ENCODE measurements at places on chromosomes 12 and 14. TPM values are rescaled to one million over a fixed set of nuclear protein-coding genes. Genes with fewer than 3 reads are reported as not detected.

DNA sequence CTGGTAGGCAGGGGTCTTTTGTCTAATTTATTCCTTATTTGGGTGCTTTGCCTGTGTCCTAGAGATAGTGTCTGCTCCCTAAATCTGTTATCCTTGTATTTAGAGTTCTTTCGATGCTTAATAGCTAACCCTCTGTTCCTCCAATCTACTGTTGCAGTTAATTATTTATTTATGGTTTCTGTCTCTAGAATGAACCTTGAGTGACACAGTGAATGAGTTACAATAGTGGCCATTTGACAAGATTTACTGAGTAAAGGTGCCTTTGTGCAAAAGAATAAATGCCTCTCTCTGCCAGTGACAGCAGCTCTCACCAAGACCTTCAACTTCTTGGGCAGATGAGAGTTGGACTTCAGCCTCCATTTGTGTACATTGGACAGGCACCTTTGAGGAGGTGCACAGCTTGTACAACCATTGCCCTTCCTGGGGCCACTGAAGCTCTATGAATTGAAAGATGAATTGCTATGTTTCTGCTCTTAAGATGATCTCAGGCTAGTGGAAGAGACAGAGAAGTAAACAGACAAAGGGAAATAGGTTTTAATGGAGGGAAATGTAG is 165.9 kb downstream of the DERA start:
- no peak for DNase-seq

DNA sequence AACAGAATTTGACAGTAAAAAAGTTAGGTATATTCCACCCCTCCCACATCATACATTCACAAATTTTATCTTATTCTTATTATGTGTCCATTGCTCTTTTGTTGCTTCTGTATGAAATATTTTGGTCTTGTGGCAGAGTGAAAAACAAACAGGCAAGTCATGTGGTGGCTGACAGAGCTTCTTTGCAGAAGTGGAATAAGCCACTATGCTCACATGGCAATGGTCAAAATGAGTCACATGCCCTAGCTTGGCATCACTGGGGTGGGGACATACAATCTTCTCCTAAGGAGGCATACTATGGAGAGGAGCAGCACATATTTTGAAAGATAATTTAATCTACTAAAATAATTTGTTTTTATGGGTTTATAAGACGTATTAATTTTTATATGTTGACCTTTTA is 27.7 kb upstream of the CMA1 start:
- no peak for DNase-seq

CLEC1B gene
- not detected for total RNA-seq

DNA sequence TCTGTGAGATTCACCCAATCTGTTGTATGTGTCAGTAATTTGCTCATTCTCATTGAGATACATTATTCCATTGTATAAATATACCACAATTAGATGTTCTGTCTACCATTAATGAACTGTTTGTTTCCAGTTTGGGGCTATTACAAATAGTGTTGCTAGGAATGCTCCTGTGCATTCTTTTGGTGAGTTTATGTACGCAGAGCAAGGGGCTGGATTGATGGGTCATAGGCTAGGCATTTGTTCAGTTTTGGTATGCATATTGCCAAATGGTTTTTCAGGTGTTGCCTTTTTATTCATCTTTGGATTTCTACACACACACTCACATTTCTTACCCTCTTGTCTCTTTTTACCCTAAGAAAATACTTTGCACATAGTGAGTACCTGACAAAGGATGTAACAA is 93.4 kb downstream of the GPATCH2L start:
- DNase-seq, result no peak

C12orf42 gene
- total RNA-seq, result not detected

GRCh38 chr12:25940886-25941285 is 17.6 kb upstream of the RASSF8 start:
- DNase-seq, result no peak

DNA sequence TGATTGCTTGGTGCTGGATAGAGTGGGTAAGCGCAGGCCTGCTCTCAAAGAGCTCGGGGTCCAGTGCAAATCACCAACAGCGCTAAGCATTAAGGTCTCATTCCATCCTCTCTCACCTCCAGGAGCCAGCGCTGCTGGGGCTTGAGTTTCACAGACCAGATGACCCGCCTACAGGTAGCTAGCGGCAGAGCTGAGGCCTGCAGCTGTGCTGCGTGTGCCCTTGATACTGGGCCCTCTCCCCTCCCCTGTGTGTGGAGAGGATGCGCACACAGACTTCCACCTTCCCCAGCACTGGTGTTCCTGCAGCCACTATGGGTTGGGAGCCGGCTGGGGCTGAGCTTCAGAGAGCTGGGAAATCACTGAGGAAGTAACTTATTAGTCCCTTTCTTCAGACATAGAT is 149.9 kb downstream of the CALM1 start:
- DNase-seq, result no peak

- DNase-seq, result peak; percentile 59
These were observed 376.3 kb upstream of the RGS6 start for GRCh38 chr14:71555654-71556559.

GRCh38 chr14:103820908-103821307 is 26.5 kb downstream of the PPP1R13B start:
- no peak for DNase-seq

DNA sequence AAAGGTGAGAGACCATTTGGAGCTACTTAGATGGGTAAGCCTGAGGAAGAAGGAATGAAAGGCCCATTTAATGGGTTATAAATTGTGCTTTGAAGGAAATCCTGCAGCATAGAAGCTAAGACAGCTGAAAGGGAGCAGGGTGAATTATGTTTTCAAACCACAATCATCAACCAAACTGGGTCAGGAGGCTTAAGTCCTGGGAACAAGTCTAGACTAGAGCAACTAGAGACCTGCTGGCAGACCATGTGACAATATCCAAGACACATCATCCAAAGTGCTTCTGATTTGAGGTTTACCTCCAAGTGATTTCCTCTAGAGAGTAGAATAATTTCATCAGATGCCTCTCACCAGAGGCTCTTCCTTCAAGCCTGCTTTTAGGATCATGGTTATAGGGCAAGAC is 53.7 kb downstream of the MAP3K9 start:
- DNase-seq, result no peak

DNA sequence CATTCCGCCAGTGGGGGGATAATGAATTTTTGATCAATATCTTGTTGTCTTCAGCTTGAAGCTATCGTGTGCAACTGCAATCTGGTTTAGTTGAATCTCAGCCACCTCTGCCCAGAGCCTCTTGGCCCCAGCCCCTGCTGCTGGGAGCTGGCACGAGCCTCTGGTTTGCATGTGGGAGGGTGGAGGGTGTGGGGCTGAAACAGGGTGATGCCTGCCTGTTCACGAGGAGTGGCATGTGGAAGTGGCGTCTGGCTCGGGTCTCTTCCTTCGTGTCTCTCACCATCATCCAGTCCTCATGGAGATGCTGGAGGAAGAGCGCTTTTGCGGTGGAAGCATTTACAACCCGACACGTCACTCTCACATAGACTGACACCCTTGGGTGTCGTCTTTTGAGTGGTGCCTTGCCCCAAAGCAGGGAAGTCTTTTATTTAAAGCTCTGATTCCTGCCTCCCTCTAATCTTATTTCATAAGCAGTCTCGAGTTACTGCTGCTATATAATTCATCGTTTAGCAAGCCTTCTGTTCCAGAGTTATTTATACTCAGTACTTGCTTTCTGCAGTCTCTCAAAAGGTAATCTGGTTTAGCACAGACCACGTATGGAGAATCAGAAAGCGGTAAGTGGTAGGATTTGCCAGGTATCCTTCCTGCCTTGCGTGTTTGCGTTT is 64.5 kb downstream of the AACS start:
- no peak for DNase-seq

GRCh38 chr14:100159094-100159864 is at the start of gene DEGS2:
Gene DEGS2 (minus strand): TSS chr14:100159645. CDS start chr14:100159587, 58 bp downstream.
- DNase-seq, result no peak

GRCh38 chr12:1593174-1594005 is 991 bp downstream of the FBXL14 start:
- no peak for DNase-seq

DNA sequence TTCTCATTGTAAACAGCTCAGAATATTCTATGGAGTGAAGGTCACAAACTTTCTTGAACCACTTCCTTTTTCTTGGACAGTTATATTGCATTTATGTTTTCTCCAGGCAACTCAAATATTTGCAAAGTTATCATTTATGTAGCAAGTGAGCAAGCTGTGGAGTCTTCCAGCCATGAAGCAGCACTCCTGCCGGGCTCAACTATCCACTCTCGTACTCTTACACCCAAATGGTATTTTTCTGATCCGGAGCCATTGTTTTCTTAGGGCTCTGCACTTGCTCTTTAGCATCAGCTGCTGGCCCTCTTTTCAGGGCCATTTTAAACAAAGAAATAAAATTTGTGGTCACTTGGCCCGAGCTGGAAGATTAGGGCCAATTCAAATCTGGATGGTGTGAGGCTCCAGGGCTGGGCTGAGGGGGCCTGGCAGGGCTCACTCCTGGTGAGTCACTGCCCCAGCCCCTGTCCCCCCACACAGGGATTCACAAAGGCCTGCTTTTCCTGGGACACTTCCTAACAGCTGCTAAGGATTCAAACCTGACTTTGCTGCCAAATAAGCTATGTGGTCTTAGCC is 19.7 kb downstream of the SYNE3 start:
- peak; percentile 74 for DNase-seq

GRCh38 chr12:62192180-62192902 is 67.9 kb upstream of the USP15 start:
- DNase-seq, result peak; percentile 83
